Effector memory CD8-positive, alpha-beta T cell (primary cell): ENCODE measurements at places on chromosomes 6 and 20.

DNA sequence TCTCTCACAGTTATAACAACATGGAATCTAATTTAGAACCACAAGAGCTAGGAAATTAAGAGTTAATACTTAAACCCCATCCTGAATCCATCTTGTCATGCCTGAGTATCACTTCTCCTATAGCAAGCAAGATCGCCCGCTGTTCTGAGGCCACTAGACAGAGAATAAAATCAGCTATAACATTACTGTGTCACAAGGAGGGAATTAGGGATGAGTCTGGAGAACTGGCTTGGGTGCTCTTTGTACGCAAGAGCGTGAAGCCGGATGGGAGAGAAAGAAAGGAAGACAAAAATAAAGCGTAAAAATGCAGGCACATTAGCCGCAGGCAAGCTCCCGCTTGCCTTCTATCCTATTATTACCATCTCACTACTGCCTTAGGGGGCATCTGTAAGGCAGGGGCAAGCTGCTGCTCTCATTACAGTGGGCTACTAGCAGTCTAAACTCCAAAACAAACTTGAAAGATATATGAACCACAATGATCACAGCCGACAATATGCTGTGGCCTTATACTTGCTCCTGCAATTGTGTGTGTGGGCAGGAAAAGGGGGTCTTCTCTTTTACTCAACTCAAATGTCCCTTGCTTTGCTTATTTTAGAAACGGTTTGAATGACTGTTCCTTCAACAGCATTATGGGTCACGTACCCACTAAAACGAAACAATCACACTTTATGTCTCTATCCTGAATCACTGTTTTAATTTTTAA is 81.9 kb downstream of the GJA10 start:
- DNase-seq = no peak

DNA sequence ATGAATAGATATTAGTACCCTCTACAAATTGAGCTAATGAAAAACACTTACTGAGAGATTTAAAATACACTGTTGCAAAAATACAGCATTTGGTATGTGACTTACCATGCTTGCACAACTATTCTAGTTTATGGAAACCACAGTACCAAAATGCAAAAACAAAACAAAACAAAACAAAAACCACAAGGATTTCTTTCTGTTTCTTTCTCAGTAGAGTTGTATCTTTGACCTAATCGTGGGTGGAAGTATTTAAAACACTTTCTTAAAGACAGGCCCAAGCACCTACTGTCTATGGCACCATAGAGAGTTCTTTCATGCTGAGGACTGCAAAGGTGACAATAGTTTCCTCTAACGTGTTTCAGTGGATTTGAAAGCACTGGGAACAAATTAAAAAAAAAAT is 95.3 kb upstream of the C6orf118 start:
- no peak for DNase-seq

DNA sequence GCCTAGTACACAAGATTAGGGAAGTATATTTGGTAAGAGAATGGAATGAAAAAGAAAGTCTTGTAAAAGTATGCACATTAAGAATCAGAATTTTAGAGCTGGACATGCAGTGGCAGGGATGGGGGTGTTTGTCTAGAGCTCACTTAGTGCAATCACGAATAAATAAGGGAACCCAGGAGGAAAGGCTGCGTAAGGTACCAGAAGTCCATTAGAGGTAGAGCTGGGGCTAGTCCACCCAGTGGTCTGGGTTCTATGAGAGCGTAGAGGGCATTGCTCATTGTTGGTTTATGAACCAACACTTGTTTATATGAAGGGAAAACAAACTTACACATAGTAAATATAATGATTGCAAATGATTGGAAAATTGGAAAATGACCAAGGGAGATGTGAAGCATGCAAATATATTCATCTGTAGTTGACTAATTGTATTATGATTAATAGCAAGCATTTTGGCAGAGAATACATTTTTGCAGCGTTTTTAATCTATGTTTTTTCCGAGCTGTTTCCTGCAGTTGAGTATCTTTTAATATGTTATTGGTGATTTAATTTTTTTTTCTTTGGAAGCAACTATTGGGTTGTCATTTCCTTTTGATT is 3.2 kb downstream of the CDC40 start:
- no peak for DNase-seq

- no peak for DNase-seq
Observed at GRCh38 chr20:14992153-14992552, 654.7 kb upstream of the FLRT3 start.

GRCh38 chr6:14910692-14911547 is 334.9 kb upstream of the JARID2 start:
- no peak for DNase-seq

DNA sequence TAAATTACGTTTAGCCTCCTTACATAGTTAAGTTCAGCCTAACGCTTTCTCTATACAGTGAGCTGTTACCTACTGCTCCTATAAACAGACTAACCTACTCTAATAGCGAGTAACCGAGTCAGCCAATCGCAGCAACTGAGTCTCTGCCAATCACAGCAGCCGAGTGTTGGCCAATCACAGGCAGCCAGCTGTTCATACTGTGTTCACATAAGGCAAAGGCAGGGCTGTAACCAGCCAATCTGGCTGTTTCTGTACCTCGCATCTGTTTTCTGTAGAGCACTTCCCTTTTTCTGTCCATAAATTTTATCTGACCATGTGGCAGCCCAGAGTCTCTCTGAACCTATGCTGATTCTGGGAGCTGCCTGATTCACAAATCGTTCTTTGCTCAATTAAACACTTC is 263.9 kb upstream of the JARID2 start:
- no peak for DNase-seq

- no peak for DNase-seq
Observed at GRCh38 chr20:14830466-14830865, 493.1 kb upstream of the FLRT3 start.

- no peak for DNase-seq
Observed at GRCh38 chr20:2217857-2218539, 77.8 kb upstream of the TGM3 start.

GRCh38 chr20:1500496-1500895 is 9.3 kb upstream of the SIRPB2 start:
- DNase-seq = no peak

GRCh38 chr20:35791821-35792220 is 20.0 kb downstream of the PHF20 start:
- no peak for DNase-seq

DNA sequence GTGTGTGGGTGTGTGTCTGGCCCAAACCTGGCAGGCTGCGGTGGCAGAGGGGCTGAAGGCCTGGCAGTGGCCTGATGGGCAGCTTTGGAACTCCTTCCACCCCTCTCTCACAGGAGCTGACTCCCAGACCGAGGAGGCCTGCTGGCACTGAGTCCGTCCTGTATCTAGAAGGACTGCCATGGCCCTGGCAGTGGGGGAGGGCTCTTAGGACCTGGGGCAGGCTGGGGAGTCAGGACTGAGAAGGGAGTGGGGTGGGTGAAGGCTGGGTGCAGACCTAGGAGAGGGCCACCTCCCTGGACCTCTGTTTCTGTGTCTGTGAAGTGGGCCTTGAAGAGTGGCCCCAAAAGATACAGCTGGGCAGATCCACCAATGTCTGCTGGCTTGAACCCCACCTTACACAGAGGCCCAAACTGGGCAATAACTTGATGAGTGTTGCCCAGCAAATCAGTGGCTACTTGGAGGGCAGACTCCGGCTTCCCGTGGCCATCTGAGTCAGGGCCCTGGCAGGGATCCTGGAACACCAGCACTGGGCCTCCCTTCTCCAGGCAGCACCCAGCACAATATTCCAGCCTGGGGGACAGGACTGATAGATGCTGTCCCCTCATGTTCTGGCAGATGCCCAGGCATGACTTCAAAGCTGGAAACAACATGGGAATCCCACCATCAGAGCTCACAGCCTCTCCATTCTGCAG is 46.7 kb upstream of the BLCAP start:
- DNase-seq = no peak

- DNase-seq = no peak
Observed at GRCh38 chr6:124487623-124488431, 474.4 kb upstream of the RNF217 start.

DNA sequence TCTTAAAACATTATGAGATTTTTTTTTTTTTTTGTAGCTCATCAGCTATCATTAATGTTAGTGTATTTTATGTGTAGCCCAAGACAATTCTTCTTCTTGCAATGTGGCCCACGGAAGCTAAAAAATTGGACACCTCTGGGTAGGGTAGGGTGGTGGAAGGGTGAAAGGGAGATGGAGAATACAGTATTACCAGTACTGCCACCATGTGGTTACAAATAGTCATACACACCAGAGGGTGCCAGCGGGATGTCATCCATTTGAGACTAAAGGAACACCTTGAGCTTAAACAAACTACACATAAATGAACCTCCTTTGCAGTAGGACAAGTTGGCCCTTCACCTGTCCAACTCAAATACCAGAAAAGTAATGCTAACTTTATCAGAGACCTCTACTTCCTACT is 601.9 kb downstream of the HTR1B start:
- DNase-seq = no peak

- no peak for DNase-seq
Observed at GRCh38 chr6:16723826-16724225, 37.4 kb downstream of the ATXN1 start.

GRCh38 chr20:35650632-35651031 is 14.1 kb downstream of the CPNE1 start:
- no peak for DNase-seq

DNA sequence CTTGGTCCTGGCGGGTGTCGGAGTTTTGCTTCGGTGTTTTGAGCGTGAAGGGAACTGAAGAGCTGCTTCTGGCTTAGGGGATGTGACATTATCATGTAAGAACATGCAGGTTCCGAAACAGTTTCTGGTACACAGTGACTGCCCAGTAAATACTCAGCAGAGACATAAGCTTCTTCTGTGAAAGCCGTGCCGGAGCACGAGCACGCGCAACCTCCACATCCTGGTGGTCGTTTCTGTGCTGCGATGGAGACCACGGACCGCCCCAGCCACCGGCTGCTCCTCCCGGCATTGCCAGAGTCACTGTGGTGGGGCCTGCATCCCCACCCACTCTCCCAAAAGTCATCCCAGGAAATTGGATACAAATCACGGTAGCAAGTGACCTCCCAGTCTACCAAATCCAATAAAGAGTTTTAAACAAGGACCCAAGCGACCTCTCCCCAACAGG is 18.7 kb downstream of the KIF25 start:
- no peak for DNase-seq

DNA sequence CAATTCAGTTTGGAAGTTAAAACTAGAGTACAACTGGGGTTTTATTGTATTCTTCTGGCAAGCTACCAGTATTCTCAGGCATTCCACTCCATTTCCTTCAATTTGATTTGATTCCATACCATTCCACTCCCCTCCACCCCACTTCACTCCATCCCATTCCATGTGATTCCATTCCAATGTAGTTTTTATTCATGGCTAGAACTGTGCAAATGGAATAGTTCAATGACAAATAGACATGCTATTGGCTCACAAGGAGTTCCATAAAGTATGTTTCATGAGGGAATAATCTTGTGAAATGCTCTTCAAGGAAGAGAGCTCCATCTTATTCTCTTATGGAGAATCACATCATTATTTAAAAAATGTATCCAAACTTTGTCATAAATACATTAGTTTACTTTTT is 285.0 kb upstream of the BMP2 start:
- DNase-seq = no peak

DNA sequence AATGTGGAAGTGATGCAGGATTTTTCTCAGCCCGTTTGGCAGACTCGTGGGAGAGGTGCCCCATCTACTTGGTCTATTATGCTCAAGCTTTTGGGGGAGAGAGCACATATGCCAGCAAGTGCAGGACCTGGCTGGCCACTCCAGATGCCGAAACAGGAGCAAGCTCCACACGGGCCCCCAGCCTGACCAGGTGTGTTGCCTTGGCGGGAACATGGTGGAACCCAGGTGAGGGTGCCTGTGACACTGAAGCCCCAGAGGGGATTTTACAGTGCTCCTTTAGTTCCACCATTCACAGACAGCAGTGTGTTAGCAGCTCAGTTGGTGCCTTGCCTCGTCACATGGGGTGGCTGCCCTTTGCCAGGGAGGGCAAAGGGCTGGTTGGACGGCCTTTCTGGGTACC is 798.9 kb downstream of the EYS start:
- no peak for DNase-seq

DNA sequence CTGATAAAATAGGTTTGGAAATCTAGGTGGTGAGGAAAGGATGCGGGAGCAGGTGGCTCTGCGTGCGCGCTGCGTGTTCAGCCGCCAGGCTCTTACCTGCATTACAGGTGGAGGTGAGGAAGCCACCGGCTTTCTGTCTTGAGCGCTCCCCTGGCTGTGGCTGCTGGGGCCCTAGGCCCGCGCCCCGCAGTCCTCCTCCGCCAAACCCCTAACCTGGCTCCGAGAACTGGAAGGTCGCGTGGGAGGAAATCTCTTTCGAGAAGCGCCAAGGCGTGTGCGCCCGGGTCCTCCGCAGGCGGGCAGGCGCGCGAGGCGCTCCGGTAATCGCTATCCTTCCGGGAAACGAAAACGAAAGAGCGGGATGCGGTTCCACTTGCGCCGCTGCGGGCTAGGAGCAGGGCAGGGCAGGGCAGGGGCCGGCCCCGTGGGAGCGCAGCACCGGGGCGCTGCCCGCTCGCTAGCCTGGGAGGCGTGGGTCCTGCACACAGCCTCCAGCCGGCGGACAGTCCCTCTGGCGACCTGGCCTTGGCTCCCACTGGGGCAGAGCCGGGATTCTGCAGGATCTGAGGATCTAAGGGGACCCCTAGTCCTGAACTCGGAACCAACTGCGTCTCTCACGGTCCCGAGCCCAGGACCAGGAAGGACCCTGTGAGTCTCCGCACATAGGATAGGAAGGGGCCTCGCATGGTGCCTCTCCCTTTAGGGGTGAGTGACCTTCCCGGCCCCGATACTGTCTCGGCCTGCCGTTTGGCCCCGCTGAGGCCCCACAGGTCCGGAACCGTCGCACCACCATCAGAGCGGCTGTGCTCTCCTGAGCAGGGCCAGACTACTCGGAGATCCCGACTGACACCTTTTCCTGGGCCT is at the start of gene ETV7:
Gene ETV7 (minus strand): TSS at position 230 of the 864 bp plus-strand sequence. CDS start 128 bp downstream, at position 102.
- DNase-seq = peak; percentile 24

- peak; percentile 45 for DNase-seq
Observed at GRCh38 chr20:31675828-31676608, 38.3 kb downstream of the COX4I2 start.

DNA sequence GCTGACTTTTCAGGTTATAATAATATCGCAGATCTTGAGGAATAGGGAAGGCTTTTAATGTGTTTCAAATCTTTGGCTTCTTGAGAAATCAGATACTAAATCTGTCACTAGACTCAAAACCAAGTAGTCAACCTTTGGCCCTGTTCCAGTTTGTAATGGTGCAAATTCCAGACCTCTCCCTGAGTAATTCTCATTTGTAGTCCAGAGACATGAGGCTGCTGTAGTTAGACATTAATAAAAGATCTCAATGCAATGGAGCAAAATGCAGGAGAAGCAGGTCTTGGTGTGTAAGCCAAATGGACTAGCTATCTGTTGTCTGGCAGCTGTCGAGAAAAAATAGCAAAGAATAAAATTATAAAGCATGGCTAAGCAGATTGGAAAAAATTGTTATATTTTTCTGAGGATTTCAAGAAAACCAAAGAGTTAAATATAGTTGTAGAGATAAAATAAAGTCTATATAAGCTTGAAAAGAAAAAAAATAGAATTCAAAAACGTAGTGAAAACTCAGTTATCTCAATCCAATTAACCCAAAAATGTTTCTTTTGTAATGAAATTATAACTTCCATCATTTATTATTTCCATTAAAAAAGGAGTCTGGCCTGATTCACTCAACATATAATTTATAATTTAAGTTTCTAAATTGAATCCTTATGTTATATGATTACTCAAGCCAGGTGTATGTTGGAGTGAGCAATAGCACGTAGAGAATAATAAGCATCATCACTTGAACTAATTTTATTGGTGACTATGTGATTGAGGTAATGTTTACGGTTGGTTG is 161.5 kb upstream of the ADGRB3 start:
- no peak for DNase-seq
